ENCODE measurements at places on chromosomes 11 and 22. TPM values are rescaled to one million over a fixed set of nuclear protein-coding genes. Genes with fewer than 3 reads are reported as not detected.

- no peak for DNase-seq
These were observed 99.0 kb downstream of the CASP12 start for GRCh38 chr11:104799251-104799650.

DNA sequence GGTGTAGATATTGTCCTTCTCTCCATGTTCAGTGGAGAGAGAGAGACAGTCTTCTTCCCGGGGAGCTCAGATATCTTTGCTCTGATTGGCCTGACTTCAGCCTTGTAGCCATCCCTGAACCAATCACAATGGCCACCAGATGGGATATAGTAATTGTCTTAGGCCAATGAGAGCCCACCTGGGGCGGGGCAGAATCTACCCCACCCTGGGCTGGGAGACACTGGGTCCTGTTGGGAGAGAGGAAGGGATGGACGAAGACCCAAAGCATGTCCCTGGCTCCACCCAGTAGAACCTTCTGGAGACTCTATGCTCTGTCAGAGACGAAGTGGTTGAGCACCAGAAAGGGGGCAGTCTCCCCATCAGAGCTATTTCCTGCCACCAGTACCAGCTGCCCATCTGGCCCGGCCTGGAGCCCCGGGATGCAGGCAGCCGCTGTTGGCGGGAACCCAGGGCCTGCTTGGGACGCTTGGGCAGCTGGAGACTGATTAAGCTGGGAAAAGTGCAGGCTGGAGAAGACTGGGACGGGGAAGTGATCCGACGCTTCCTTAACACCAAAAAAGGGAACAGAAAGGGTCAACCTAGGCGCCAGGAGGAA is 31.6 kb upstream of the CBX7 start:
- no peak for DNase-seq

DNA sequence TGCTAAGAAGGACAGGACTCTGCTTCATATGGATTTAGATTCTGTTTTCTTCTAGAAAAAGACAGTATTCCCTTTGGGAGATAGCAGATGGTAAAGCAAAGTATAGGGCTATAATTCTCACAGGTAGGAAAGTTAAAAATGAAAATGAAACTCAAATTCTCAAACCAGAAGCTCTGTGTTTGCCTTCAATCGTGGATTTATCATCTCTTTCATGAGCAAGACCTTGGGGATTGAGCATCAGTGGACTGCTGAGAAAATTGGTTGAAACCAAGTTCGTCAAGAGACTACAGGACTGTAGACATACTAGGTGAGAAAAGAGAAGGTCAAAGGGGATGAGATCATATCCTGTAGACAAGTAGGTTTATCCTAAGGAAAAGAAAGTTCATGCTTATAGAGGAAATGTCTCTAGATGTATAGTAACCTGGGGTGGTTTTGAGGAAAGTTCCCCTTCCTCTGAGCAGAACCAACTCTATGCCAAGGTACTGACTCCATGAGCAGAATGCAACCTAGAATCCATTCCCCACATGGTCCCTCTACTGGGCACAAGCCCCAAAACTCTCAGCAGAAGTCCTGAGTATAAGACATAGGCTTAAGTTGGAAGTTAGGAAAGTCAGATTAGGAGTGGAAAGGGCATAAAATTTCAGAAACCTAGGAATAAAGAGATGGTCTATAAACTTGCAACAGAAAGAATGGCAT is 46.5 kb downstream of the SLC5A12 start:
- DNase-seq, result no peak

GRCh38 chr11:117834068-117834810 is 9.7 kb upstream of the FXYD2 start:
- no peak for DNase-seq

TNNI2 gene
- total RNA-seq, result not detected

GRCh38 chr11:114060392-114061047 is 1.0 kb downstream of the ZBTB16 start:
- DNase-seq, result no peak

GRCh38 chr22:39489094-39490068 is 12.7 kb upstream of the MIEF1 start:
- DNase-seq, result no peak

RFPL3 gene
- total RNA-seq, result not detected

- no peak for DNase-seq
These were observed 119.4 kb upstream of the CLPB start for GRCh38 chr11:72553706-72554105.
